ENCODE measurements at places on chromosomes 11 and 22.

DNA sequence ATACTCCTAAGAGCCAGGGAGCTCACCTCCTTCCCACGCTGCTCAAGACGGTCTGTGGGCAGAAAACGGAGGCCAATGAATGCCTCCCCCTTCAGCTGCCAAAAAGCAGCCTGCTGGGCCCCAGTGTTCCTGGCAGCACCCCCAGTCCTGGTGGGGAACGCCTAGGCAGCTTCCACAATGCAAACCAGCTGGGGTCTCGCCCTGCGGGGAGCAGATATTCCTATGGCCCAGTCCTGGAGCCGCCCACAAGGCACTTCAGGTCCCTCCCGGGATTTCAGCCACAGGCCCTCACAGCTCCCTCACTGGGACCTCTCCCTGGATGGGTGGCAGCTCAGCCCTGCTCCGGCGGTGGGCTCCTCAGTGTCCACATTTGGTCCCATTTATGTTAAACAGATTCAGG lies 29.2 kb downstream of the A4GALT start:
- no peak for DNase-seq

DNA sequence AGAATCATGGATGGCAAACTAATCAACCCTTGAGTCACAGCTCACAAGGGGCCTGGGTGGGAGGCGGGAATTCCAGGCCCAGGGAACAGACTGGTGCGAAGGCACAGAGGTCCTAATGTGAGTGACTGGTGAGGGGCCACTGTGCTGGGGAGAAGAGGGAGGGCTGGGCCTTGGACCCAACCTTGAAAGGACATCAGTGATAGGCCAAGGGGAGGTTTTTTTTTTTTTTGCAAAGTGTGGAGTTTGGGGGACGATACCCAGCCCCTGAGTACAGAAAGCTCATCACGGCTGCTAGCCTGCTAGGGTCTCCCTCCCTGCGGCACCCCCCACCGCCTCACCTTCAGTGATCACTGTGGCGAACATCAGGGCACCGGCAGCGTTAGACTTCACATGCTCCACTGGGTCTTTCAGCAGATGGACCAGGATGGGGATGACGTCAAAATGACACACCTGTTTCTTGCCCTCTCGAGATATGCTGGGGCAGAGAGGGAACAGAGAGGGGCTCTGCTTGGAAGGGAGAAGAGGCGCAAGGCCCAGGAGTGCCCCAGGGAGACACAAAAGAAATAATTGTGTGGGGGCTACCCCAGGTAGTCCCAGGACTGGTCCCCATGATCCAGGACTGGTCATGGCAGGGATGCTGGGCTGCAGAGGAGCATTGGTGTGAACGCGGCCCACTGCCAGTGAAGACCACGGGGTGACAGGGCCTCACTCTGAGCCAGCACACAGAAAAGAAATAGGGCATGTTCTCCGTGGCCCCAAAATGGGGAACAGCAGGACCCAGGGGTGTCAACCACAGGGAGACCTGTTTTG lies 8.6 kb upstream of the GNAZ start:
- DNase-seq = no peak

DNA sequence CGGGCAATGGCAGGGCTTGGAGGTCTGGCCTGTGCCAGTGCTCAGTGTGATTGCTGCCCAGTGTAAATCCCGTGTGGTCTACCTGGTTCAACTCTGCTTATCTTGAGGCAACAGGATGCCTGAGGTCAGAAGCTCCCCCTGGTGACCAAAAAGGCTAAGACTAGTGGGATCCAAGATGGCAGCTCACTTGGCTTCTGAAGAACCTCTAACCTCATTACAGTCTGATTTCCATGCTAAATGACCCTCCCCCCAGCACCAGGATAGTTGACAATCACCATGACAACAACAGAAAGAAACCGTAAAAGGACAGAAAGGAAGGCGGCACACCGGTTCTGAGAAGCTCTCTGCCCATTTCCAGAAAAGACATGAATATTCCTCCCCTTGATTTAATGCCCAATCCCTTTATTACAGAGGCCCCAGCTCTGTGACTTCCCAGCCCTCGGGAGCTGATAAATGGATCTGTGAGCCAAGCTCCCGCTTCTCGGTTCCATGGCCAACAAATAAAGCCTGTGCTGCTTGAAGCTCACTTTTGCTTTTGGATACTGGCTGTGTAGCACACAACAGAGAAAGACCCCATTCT lies 398.4 kb downstream of the CTTN start:
- DNase-seq = no peak

GRCh38 chr22:29772170-29772641 lies 5.0 kb downstream of the UQCR10 start:
- no peak for DNase-seq

DNA sequence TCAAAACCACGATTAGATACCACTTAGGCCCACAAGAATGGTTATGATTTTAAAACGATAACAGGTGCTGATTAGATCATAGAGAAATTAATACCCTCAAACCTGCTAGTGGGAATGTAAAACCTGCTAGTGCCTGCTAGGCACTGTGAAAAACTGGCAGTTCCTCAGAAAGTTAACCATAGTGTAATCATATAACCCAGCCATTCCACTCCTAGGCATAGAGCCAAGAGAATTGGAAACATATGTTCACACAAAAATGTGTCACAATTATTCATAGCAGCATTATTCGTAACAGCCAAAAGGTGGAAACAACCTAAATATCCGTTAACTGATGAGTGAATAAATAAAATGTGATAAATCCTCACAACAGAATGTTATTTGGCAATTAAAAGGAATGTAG lies 122.2 kb upstream of the SYN3 start:
- DNase-seq = no peak

- DNase-seq = peak; percentile 73
Measured at GRCh38 chr22:50530877-50531545, 1.2 kb upstream of the TYMP start.

DNA sequence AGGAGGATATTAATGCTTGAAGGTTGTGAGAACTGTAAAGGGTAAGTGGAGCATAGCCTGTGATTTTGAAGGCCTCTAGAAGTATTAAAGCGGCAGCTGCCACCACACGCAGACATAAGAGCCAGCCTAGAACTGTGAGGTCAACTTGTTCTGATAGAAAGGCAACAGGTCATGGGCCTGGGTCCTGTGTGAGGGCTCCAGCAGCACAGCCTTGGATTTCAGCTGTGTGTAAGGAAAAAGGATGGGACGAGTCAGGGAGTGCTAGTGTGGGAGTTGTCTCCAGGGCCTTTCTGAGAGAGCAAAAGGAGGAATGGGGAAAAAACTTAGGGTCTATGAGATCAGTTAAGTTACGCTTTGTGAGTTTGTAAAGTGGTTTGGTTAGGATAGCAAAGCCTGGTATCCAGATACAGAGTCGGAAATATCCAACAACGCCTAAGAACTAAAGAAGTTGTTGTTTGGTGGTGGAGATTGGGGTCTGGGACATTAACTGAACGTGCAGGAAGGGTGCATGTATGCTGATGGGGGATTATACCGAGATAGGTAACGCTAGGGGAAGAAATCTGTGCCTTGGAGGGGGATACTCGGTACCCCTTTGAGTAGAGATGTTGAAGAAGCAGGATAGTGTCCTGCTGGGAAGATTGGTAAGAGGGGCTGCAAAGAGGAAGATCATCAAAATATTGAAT lies 17.4 kb upstream of the ANO1 start:
- no peak for DNase-seq

DNA sequence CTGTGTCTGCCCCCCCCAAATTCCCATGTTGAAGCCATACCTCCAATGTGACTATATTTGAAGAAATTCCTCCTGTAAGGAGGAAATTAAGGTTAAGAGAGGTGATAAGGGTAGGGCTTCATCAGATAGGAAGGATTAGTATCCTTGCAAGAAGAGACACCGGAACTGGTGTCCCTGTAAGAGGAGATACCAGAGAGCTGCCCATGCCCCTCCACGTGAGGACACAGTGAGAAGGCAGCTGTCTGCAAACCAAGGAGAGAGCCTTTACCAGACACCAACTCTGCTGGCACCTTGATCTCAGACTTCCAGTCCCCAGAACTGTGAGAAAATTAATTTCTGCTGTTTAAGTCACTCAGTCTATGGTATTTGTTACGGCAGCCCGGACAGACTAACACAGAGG lies 109.3 kb downstream of the ARFGAP2 start:
- DNase-seq = no peak

GRCh38 chr11:60926500-60926899 lies 2.2 kb downstream of the TMEM132A start:
- no peak for DNase-seq

- DNase-seq = no peak
Measured at GRCh38 chr11:124748481-124749343, 3.3 kb downstream of the VSIG2 start.

GRCh38 chr22:46340676-46341075 lies 5.2 kb downstream of the TRMU start:
- no peak for DNase-seq

DNA sequence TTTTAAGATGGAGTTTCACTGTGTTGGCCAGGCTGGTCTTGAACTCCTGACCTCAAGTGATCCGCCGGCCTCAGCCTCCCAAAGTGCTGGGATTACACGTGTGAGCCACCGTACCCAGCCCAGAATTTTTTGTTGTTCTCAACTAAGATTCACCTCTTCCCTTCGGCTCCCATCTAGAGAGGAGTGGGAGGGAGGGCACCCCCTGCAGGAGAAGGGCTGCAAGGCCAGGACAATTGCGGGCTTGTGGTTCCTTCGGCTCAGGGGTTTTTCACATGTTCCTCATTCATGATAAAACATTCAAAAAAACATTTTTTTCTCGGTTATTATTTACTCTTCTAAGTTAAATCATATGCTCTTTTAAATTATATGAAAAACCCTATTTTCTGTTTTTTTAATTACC lies 201.1 kb upstream of the LRRC4C start:
- DNase-seq = no peak

DNA sequence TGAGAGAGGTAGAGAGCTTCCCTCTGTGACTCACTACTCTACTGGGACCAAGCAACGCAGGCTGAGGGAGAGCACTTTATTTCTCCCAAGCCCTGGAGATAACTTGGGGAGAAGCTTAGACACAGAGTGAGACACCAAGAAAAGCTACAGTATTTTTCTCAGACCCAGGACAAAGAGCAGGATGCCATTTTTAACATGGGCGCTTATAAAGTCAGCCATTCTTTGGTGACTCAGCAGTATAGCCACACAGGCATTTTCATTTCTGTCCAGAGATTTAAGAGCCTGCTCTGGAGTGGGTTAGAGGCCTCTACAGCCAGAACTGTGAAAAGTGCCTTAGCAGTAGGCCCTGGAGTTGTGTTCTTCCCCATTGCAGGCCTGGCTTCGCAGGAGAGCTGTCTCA lies 55.0 kb upstream of the GLYAT start:
- DNase-seq = no peak

GRCh38 chr11:75547617-75548058 lies 14.4 kb upstream of the SERPINH1 start:
- DNase-seq = no peak

DNA sequence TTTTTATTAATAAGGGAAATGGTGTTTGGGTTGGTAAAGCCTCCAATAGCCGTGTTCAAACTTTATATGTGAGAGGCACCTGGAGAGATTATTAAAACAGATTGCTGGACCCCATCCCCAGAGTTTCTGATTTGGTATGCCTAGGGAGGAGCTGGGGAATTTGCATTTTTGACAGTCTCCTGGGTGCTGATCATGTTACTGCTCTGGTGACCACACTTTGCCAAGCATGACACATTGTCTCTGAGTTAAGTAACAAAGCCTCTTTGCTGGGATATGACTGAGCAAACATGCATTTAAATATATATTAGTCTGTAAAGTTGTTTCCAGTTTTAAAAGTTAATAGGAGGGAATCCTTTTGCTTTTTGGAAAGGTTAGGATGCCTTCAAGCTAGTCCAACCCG lies 140.4 kb downstream of the NAV2 start:
- no peak for DNase-seq

DNA sequence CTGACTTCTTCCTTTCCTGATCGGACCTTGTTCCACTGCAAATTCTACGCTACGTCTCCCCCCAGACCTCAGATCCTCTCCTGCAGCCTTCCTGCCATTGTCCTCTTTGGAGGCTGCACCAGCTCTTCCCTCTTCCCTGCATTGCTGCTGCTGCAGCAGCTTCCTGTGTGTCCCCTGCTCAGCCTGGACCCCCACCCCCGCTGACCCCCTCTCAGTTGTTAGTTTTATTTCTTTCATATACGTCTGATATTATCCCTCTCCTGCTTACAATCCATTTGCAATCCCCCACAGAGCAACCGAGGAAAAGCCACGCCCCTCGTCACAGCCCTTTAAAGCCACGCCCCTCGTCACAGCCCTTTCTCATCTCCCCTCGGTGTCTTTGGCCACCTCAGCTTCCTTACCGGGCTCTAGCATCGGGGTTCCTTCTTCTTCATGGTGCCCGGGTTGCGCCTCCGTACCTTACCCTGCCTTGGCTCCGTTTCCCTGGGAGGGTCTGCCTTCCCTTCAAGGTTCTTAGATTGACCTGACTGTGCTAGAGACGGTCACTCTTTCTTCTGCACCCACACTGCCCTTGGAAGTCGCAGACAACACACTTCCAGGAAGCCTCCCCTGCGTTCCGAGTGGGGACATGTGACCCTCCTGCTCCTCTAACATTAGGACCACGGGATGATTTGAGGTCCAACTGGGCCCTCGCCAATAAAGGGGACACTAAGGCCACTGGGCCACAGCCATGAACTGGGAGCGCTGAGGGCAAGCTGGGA lies 4.8 kb downstream of the MRGPRG start:
- no peak for DNase-seq

- no peak for DNase-seq
Measured at GRCh38 chr11:86469491-86470388, 95.1 kb downstream of the CCDC81 start.

GRCh38 chr11:73579641-73580434 lies 18.1 kb downstream of the FAM168A start:
- no peak for DNase-seq

GRCh38 chr11:31820438-31820818 lies 9.3 kb upstream of the PAX6 start:
- no peak for DNase-seq

DNA sequence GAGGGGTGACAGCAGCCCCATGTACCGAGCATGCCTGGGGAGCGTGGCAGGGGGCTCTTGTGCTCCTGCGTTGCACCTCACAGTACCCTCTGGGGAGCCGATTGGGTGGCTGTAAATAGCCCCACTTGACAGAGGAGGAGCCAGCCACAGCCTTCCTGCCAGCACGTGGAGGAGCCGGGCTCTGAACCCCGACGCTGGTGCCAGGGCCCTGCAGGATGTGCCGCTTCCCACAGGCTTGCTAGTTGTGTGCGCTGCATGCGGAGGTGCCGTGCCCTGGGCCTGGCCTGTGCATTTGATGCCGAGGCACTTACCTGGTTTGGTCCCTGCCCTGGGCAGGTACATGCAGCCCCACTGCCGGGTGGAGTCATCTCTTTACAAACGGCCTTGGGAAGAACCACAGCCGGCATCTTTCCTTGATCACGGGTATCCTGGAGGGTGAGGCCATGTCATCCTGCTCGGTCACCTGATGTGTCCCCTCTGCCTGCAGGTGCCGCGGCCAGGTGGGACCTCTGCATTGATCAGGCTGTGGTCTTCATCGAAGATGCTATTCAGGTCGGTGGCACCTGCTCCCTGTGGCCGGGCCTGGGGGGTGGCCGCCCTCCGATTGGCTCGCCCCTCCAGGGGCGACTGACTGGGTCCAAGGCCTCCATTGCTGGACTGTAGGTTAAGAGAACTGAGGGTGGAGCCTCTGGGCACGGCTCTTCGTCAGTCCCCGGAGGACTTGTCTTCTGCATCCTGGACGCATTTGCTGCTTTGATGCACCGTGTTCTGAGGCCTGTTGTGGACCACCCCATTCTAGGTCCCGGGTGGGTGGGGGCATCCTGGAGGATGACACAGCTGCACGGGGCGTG lies 5.0 kb downstream of the TPCN2 start:
- no peak for DNase-seq
